ENCODE measurements at places on chromosomes 12 and 14.

GRCh38 chr12:9936591-9936990 lies 4.4 kb upstream of the CLEC2A start:
- peak; percentile 12 for DNase-seq

DNA sequence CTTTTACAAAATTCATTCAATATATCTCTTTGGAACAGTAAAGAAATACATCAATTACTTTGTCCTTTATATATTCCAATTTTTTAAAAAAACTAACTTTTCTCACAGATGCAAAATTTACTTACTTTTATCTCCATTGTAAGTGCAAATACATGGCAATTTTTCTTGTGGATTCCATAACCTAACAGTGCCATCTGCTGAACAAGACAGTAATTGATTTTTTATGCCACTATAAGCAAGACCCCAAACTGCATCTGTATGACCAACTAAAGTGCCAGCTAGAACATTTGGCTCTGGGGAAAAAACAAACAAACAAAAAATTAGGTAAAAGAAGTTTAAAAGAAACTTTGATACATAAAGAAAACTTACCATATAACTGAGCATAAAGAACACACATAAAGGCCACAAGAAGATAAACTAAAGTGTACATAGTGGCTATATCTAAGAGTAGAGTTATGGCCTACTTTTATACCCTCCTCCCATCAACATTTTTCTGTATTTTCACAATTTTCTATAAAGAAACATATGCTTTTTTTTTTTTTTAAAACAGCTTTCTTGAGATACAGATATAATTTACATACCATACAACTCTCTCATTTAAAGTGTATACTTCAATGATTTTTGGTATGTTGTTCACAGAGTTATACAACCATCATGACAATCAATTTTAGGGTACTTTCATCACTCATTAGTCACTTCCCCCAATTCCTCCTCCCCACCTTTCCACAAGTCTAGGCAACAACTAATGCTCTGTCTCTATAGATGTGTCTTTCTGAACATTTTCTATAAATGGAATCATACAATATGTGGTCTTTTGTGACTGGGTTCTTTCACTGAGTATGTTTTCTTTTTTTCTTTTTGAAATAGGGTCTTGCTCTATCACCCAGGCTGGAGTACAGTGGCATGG lies 32.6 kb downstream of the COCH start:
- DNase-seq = peak; percentile 10

GRCh38 chr12:104637604-104638003 lies 180.9 kb downstream of the CHST11 start:
- DNase-seq = no peak

GRCh38 chr14:97543221-97543620 lies 746.0 kb downstream of the VRK1 start:
- DNase-seq = no peak

DNA sequence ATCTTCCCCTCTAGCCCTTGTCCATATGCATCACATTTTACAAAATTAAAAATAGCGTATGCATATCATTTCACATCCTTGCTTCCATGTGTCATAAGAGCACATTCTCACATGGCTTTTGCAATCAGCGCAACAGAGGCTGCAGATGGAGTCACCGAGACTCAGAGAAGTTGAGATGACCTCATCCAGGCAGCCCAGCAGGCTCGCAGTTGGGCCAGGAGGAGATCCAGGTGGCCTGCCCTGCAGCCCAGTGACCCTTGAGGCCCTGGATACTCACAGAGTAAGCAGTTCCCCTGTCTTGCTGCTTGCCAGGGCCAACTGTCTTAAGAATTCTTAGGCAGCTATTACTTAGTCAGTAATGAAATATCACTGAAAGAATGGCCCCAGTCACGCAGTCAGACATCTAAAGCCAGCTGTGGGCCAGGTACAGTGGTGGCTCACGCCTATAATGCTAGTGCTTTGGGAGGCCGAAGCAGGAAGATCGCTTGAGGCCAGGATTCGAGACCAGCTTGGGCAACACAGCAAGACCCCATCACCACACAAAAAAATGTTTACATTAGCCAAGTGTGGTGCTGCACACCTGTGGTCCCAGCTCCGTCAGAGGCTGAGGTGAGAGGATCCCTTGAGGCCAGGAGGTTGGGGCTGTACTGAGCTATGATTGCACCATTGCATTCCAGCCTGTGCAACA lies 9.1 kb downstream of the CAMKK2 start:
- peak; percentile 46 for DNase-seq

DNA sequence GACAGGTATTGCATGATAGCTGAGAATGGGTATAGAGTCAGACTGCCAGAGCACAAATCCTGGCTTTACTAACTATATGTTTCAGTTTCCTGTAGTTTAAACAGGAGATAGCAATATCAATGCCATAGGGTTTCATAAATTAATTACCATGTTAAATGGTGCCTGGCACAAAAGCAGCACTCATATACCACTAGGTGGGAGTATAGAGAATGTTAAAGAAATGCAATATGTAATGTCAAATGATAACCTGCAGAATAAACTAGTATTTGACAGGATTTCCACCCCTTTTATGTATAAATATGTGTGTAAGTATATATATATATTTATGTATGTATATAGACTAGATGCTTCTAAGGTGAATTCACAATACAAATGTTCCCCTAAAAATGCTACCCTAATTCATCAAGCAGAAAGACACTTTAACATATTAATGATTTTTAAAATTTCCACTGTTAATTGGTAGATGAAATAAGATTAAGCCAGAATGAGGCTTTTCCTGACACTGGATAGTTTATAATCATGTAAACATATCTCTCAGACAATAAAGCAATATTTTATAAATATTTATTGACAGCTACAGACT lies 8.6 kb downstream of the WDR89 start:
- peak; percentile 16 for DNase-seq

DNA sequence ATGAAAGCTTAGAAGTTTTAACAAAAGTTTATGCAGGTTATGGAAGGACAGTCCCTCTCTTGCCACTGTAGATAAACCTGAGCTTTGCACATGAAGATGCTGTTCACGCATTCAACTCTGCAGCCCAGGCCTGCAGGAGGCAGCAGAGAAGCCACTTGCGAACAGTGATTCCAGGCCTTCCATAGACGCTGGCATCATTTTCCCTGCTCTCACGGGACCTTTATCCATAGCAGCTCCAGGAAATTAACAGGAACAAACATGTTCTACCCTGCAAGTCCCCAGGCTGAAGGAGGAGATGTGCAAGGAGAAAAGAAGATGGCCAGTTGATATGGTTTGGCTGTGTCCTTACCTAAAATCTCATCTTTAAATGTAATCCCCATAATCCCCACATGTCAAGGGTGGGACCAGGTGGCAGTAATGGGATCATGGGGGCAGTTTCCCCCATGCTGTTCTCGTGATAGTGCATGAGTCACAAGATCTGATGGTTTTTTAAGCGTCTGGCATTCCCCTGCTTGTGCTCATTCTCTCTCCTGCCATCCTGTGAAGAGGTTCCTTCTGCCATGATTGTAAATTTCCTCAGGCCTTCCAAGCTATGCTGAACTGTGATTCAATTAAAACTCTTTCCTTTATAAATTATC lies 2.0 kb downstream of the ERP27 start:
- no peak for DNase-seq

DNA sequence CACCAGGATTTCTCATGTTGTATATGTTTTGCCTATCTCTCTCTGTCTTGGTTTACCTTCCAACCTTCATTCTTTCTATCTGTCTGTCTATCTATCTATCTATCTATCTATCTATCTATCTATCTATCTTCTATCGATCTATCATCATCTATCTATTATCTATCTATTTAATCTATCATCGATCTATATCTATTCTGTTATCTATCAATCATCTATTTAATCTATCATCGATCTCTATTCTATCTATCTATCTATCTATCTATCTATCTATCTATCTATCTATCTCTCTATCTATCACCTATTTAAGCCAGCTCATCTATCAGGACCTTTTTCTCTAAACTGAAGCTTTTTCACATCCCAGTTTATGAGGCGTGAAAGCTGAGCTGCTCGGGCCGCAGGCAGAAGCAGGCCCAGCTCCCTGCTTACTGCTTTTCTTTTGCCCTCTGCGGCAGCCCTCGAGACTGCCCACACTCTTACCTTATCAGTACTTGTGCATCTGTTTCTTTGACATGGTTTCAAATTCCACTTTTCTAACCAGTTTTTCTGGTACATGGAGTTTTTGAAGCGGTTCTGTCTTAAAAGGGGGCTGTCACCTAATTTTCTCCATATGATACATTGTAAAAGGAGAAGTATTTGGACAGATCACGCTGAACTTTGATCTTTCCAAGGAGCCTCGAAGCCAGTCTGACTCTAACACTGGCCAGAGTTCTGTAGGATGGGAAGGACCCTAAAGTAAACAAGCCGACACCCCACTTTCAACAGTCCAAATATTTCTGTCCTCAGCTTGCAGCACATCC lies 44.4 kb upstream of the GSG1 start:
- no peak for DNase-seq

GRCh38 chr12:29734305-29734704 lies 49.4 kb downstream of the TMTC1 start:
- no peak for DNase-seq

GRCh38 chr12:70121562-70121961 lies 121.7 kb upstream of the CNOT2 start:
- DNase-seq = no peak

DNA sequence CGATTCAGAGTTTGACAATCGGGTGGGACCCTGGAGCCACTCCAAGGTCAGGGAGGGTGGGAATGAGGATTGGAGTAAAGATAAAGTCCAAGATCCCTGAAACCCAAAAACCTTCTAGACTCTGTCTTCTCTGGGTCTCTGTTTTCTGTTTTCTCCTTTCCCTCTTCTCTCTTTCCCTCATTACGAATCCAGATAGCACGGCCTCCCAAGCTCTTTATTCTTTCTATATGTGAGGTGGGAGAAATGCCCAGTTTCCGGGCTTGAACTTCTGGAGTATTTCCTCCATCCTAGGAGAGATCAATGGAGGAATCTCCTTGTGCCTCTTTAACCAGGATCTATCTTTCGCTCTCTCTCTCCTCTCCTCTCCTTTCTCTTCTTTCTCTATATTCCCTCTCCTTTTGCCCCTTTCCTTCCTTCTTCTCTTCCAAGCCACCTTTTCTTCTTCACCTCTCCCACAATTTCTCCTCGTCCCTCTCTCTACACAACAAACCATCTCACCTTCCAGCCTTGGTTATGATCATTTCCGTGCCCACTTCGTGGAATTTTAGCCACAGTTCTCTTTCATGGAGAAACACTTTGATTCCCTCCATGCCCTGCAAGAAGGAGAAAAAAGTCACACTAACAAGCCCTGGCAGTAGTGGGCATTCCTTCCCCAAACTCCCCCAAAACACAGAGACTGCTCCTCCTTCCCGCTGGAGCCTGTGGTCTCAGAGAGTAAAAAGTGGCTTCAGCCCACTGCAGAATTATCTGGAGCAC lies 4.4 kb downstream of the TBX5 start:
- no peak for DNase-seq

DNA sequence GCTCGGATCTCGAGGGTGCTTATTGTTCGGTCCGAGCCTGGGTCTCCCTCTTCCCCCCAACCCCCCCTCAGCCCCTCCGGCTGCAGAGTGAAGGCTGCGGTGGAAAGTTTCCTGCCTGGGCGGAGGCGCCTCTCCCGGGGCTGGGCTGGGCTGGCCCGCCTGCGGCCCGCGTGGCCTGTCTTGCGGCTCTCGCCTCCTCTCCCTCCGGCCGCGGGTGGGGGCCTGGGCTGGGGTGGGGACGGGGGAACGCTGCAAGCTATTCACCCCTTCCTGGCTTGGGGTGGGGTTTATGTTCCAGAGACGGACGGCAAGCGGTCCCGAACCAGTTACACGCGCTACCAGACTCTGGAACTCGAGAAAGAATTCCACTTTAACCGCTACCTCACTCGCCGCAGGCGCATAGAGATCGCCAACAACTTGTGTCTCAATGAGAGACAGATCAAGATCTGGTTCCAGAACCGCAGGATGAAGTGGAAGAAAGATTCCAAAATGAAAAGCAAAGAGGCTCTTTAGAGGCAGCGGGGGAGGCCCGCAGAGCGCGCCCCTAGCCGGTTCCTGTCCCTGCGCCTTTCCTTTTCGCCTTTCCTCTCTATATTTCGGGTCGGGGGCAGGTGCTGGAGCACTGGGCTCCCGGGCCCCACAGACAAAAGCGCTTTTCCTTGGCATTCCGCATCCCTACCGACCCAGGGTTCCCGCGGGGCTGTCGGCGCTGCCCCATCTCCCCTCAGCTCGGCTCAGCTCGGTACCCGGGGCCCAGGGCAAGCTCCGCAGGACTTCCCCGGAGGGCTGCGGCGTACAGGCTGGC lies 1.3 kb downstream of the HOXC5 start:
- DNase-seq = no peak

- peak; percentile 34 for DNase-seq
Measured at GRCh38 chr14:74038020-74038859, 19.1 kb downstream of the BBOF1 start.

- DNase-seq = no peak
Measured at GRCh38 chr12:112466835-112467234, 48.1 kb downstream of the PTPN11 start.

GRCh38 chr12:125259178-125259867 lies 194.1 kb downstream of the AACS start:
- no peak for DNase-seq

Measured in fibroblast of the conjunctiva (primary cell).